NCI-H1930 (cell line): ENCODE measurements at places on chromosomes 13 and 19.

DNA sequence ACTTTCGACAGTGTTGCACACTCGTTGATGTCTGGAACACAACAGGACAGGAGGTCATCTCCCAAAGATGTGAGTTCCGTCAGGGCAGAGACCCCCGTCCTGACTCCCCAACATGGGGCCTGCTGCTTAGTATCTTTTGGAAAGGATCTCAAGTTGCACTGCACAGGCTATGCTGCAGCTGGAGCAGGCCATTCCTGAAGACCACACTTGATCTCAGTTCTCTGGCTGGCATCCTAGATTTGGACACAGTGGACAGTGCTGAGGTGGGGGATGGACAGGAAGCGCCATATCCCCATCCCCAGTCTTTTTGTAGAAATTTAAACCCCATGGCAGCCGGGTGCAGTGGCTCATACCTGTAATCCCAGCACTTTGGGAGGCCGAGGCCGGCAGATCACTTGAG, 5.9 kb downstream of the ADGRE2 start:
- DNase-seq: no peak

GRCh38 chr13:106423530-106423929, 111.9 kb downstream of the EFNB2 start:
- DNase-seq: no peak

GRCh38 chr13:32956595-32956933, 59.7 kb upstream of the KL start:
- DNase-seq: no peak

GRCh38 chr19:52566588-52566987, 3.5 kb upstream of the ZNF701 start:
- no peak for DNase-seq
